Endothelial cell of umbilical vein (primary cell): ENCODE measurements at places on chromosomes 6 and 20. TPM values are rescaled to one million over a fixed set of nuclear protein-coding genes. Genes with fewer than 3 reads are reported as not detected.

The MYLK4 gene
- polyA plus RNA-seq, result 0.29 and 0.41 TPM in 2 replicates

The TBX18 gene
- polyA plus RNA-seq, result 60.5 and 61.8 TPM in 2 replicates

The DOP1A gene
- 4.6 and 6.3 TPM in 2 replicates for polyA plus RNA-seq

The DUSP22 gene
- 16.1 and 23.2 TPM in 2 replicates for polyA plus RNA-seq

The SLC17A2 gene
- not detected in 2 replicates for polyA plus RNA-seq

The ZSCAN16 gene
- polyA plus RNA-seq, result 3.7 and 4.9 TPM in 2 replicates

DNA sequence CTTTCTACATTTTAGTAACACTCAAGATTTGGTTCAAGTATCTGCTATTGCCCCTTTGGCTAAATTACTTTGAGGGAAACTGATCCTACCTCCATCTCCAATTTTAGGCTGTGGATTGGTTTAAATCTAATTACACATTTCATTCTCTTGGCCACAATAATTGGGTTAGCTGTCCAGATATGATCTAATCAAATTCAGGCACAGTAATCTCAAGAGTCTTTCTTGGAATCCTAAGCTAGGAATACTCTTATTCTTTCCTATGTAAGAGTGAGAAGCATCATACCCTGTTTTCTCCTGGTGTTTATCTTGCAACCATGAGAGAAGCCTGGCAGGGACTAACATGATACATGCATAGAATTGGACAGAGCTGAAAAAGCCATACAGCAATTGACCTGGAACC is 300.4 kb upstream of the MARCKS start:
- H3K4me1 ChIP-seq, result peaks cover 35% of the 10 kb centered on the region
- no peak overlapping the region for H3K27ac ChIP-seq
- H3K36me3 ChIP-seq, result no peaks in the 10 kb centered on the region
- no peaks in the 10 kb centered on the region for H3K27me3 ChIP-seq
- no peak overlapping the region for H3K4me3 ChIP-seq

- H3K27ac ChIP-seq, result peak overlapping the region; percentile 10
- DNase-seq, result no peak
- H3K4me3 ChIP-seq, result no peak overlapping the region
- no peaks in the 10 kb centered on the region for H3K36me3 ChIP-seq
- H3K4me1 ChIP-seq, result peaks cover 58% of the 10 kb centered on the region
- H3K27me3 ChIP-seq, result no peaks in the 10 kb centered on the region
Measured at GRCh38 chr20:575230-575629, 31.6 kb upstream of the CSNK2A1 start.

DNA sequence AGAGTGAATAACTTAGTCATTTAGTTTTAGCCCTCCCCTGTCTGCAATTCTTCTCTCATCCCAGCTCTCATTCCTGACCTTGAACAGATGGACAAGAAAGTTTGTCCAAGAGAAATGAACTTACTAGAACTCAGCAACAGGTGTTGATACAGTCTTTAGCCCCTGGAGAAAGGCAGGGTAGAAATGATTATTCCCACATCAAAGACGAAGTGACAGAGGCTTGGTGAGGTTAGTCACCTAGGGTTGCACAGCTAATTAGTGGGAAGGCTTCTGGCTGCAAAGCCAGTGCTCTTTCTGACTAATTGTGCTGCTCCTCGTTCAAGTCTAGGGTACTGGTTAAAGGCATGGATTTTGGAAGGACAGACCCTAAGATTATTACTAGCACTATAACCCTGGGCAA is 4.5 kb downstream of the ZDHHC14 start:
- H3K4me1 ChIP-seq, result peaks cover 14% of the 10 kb centered on the region
- DNase-seq, result no peak
- no peaks in the 10 kb centered on the region for H3K36me3 ChIP-seq
- no peak overlapping the region for H3K27ac ChIP-seq
- H3K27me3 ChIP-seq, result no peaks in the 10 kb centered on the region

DNA sequence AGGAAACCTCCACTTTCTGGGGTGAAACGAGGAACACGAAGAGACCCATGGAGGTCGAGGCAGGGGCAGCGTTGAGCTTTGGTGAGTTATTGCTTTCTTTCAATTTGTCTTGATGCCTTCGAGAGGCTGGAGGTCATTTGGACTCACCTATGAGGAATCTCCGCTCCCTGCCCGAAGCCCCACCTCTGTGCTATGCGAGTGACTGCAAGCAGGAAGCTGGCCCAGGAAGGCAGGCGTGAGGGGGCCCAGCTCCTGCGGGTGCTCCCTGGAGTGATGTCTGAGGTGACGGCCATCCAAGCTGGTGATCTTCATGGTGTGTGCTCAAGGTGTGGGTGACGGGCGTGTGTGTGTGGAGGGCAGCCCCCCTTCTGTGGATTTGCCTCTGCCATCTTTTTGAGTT is 13.0 kb downstream of the PSMG4 start:
- H3K27ac ChIP-seq, result no peak overlapping the region
- no peaks in the 10 kb centered on the region for H3K4me1 ChIP-seq
- peaks cover 25% of the 10 kb centered on the region for H3K36me3 ChIP-seq
- DNase-seq, result no peak
- H3K4me3 ChIP-seq, result no peak overlapping the region

DNA sequence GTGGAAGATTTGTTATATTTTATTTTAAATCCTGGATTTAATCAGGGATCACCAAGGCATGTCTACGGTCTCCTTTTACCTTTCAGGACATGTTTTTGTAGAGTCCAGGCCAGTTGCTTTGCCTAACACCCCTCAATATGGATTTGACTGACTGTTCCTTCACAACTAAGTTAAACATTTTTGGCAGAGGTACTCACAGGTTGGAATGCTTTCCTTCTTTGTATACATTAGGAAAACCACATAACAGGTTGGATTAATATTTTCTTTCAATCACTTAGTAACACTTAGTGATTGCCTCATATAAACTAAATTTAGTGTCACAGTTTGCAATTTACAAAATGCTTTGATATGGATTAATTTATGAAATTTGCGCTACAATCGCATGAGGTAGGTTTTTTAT is 64.5 kb downstream of the IPCEF1 start:
- no peak for DNase-seq
- no peak overlapping the region for H3K4me3 ChIP-seq
- no peaks in the 10 kb centered on the region for H3K36me3 ChIP-seq
- peaks cover 18% of the 10 kb centered on the region for H3K4me1 ChIP-seq
- no peaks in the 10 kb centered on the region for H3K27me3 ChIP-seq

DNA sequence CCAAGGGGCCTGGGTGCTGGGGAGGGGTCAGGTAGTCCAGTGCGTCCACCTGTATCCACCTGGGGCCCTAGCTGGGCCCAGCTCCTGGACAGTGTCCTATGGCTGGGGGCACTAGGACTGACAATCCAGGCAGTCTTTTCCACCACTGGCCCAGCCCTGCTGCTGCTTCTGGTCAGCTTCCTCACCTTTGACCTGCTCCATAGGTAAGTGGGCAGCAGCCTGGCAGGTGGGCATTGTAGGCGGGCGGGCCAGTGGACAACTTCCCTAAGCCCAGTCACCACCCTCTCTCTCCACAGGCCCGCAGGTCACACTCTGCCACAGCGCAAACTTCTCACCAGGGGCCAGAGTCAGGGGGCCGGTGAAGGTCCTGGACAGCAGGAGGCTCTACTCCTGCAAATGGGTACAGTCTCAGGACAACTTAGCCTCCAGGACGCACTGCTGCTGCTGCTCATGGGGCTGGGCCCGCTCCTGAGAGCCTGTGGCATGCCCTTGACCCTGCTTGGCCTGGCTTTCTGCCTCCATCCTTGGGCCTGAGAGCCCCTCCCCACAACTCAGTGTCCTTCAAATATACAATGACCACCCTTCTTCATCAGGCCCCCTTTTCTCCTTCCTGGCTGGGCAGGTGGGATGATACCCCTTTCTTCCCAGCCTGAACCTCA is 584 bp downstream of the C20orf141 start:
- H3K4me3 ChIP-seq, result no peak overlapping the region
- no peak for DNase-seq
- H3K27ac ChIP-seq, result no peak overlapping the region

GRCh38 chr6:30889921-30890645 is 5.8 kb downstream of the DDR1 start:
- H3K27me3 ChIP-seq, result no peaks in the 10 kb centered on the region
- H3K27ac ChIP-seq, result no peak overlapping the region
- no peaks in the 10 kb centered on the region for H3K4me1 ChIP-seq
- no peak for DNase-seq
- H3K4me3 ChIP-seq, result no peak overlapping the region

DNA sequence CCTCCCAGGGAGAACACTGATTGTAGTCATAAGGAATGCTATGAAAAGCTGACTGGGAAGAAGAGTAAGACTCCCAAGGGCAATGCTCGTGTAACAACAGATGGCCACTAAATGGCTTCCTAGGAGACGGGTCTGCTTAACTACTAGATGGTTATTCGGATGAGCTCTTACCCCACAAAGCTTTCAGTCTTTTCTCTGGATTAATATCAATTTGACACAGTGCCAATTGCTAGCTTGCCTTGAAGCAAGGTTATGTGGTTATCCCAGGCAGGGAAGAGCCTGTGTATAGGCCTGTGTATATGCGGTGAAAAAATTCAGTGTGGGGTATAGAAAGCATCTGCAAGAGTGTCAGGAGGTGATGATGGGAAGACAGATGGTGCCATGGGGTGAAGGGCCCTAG is 86.4 kb upstream of the NOX3 start:
- no peaks in the 10 kb centered on the region for H3K27me3 ChIP-seq
- H3K27ac ChIP-seq, result no peak overlapping the region
- H3K4me1 ChIP-seq, result no peaks in the 10 kb centered on the region
- H3K36me3 ChIP-seq, result no peaks in the 10 kb centered on the region
- DNase-seq, result no peak

DNA sequence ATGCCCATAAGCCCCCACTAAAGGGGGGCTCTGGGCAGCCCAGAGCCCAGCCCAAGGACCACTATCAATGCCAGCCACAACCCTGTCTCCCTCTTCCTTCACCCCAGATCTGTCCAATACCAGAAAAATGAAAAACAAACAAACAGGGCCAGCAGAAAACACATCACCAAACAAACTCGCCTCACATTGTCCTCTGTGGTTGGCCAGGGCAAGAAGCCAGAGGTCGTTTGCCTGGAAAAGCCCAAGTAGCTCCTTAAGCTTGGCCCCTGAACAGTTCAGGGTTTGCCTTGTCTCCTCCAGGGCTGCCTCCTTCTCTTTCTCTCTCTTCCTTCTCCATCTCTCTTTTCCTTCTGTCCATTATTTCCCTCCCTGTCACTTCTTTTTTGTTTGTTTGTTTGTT is 10.1 kb upstream of the SCUBE3 start:
- no peaks in the 10 kb centered on the region for H3K4me1 ChIP-seq
- DNase-seq, result no peak
- H3K27me3 ChIP-seq, result peaks cover 30% of the 10 kb centered on the region
- no peak overlapping the region for H3K4me3 ChIP-seq

- H3K27me3 ChIP-seq, result no peaks in the 10 kb centered on the region
- peaks cover 8% of the 10 kb centered on the region for H3K4me1 ChIP-seq
- no peak overlapping the region for H3K27ac ChIP-seq
- peaks cover 4% of the 10 kb centered on the region for H3K36me3 ChIP-seq
- no peak overlapping the region for H3K4me3 ChIP-seq
Measured at GRCh38 chr20:31663838-31664695, 26.4 kb downstream of the COX4I2 start.

DNA sequence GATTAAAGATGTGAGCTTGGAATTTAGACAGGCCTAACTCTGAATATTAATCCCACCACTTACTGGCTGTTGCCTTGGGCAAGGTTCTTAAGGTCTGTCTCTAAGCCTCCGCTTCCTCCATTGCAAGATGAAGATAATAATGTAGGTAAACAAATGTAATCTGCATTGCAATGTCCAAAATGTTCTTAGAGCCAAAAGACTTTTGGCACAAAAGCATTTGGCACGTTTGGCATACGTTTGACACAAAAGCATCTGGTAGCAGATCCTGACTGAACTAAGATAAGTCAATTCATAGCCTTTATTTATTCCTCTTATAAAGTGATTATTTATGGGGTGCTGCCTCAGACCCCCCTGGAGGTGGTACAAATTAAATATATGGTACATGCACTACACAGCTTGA is 229.9 kb upstream of the STXBP5 start:
- no peak for DNase-seq
- no peaks in the 10 kb centered on the region for H3K4me1 ChIP-seq
- H3K36me3 ChIP-seq, result no peaks in the 10 kb centered on the region
- no peak overlapping the region for H3K27ac ChIP-seq
- peaks cover 3% of the 10 kb centered on the region for H3K27me3 ChIP-seq
- no peak overlapping the region for H3K4me3 ChIP-seq

DNA sequence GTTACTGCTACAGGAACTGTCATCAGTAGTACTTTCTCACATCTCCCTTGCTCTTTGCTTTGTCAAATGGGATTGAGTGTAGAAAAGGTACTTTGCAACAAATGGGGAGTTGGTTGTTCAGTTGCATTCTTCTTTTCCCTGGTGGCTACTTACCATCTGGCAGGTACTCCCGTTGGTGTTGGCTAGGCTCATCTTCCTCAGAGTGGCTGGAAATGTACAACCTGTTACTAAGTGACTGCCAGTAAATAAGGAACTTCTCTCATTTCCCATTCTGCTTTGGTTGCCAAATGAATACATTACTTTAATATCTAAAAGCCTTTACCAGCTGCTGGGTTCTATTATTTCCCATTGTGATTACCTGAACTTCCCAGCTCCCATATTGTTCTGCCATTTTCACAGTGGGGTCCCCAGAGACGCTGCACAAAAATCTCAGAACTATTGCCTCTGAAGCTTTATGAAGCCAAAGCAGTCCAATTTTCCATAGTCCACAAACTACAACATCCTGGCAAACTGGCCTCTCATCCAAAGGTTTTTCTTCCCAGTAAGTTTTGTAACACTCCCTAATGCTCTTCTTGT is 229.7 kb upstream of the HTR1E start:
- H3K4me3 ChIP-seq, result no peak overlapping the region
- no peaks in the 10 kb centered on the region for H3K36me3 ChIP-seq
- H3K4me1 ChIP-seq, result no peaks in the 10 kb centered on the region
- no peak for DNase-seq
- H3K27ac ChIP-seq, result no peak overlapping the region

- no peaks in the 10 kb centered on the region for H3K36me3 ChIP-seq
- DNase-seq, result no peak
- H3K4me3 ChIP-seq, result no peak overlapping the region
- H3K27me3 ChIP-seq, result no peaks in the 10 kb centered on the region
- no peak overlapping the region for H3K27ac ChIP-seq
- H3K4me1 ChIP-seq, result no peaks in the 10 kb centered on the region
Measured at GRCh38 chr6:7237653-7238188, 75.3 kb downstream of the SSR1 start.

- H3K4me1 ChIP-seq, result no peaks in the 10 kb centered on the region
- no peak overlapping the region for H3K4me3 ChIP-seq
- no peak overlapping the region for H3K27ac ChIP-seq
- no peaks in the 10 kb centered on the region for H3K36me3 ChIP-seq
- no peaks in the 10 kb centered on the region for H3K27me3 ChIP-seq
Measured at GRCh38 chr6:128290221-128290620, 230.2 kb downstream of the PTPRK start.

DNA sequence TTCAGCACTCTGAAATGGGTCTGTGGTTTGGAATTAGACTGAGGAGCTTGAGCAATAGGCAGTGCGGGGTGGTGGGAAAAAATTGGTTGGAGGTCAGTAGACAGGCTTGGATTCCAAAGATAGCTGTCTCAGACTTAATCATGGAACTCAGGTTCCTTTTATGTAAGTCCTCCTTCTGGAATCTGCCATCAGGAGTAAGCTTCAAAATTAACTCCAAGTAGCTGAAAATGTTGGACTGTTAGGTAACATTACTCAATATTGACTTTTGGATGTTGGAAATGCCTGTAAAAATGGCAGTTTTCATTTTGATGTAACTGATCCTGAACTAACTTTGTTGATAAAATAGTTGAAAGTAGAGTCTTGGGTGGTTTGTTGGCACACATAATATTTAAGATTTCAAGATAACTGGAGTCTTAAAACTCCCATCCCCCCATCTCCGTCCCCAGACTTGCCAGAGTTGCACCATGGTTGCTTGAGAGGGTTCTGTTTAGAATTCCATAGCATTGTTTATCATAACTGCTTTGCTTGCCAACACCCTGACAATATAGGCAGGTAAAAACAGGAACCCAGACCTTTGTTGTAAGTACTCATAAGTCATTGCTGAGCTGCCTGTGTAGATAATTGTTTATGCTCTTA is 83.0 kb downstream of the PHF20 start:
- DNase-seq, result no peak
- no peaks in the 10 kb centered on the region for H3K4me1 ChIP-seq
- peaks cover 4% of the 10 kb centered on the region for H3K36me3 ChIP-seq
- H3K4me3 ChIP-seq, result no peak overlapping the region
- no peaks in the 10 kb centered on the region for H3K27me3 ChIP-seq
